ENCODE measurements at places on chromosomes 1 and 21.
A peak's percentile ranks its signal among the peaks of the same experiment; 100 is the strongest.

- H3K36me3 ChIP-seq, result no peaks in the 10 kb centered on the region
- H3K27me3 ChIP-seq, result no peaks in the 10 kb centered on the region
- DNase-seq, result no peak
- H3K27ac ChIP-seq, result no peak overlapping the region
- no peak overlapping the region for H3K4me3 ChIP-seq
- H3K4me1 ChIP-seq, result no peaks in the 10 kb centered on the region
Measured at GRCh38 chr21:45528028-45528705, 14.1 kb downstream of the SLC19A1 start.

GRCh38 chr1:64046243-64046642, 157.2 kb upstream of the UBE2U start:
- H3K4me3 ChIP-seq, result no peak overlapping the region
- H3K36me3 ChIP-seq, result peaks cover 9% of the 10 kb centered on the region
- H3K27me3 ChIP-seq, result no peaks in the 10 kb centered on the region
- DNase-seq, result no peak
- peaks cover 15% of the 10 kb centered on the region for H3K4me1 ChIP-seq

DNA sequence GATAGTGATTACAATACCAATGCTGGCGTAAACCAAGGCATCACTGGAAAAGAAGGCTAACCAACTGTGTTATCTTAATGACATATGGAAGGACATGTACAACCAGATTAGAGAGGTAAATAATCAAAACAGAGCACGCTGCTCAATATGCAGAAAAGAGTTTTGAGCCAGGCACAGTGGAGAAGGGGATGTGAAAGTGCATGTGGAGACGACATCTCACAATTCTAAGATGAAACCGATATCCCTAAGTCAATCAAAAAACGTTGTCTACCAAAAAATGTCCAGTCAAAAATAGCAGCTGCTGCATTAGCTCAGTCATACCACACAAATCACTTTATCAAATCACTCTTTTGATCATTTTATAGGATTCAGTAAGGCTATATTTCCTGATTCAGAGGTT, 116.3 kb upstream of the OLIG2 start:
- H3K27ac ChIP-seq, result no peak overlapping the region
- DNase-seq, result no peak
- H3K4me3 ChIP-seq, result no peak overlapping the region
- no peaks in the 10 kb centered on the region for H3K4me1 ChIP-seq

GRCh38 chr1:178739285-178740045, 14.4 kb downstream of the RALGPS2 start:
- H3K4me3 ChIP-seq, result no peak overlapping the region
- H3K4me1 ChIP-seq, result no peaks in the 10 kb centered on the region

- no peaks in the 10 kb centered on the region for H3K27me3 ChIP-seq
- no peaks in the 10 kb centered on the region for H3K36me3 ChIP-seq
- peaks cover 5% of the 10 kb centered on the region for H3K4me1 ChIP-seq
Measured at GRCh38 chr1:192550922-192551534, 24.5 kb upstream of the RGS1 start.

- no peak overlapping the region for H3K27ac ChIP-seq
- H3K4me1 ChIP-seq, result peaks cover 37% of the 10 kb centered on the region
Measured at GRCh38 chr1:41370225-41370624, 9.0 kb downstream of the FOXO6 start.

- H3K27me3 ChIP-seq, result no peaks in the 10 kb centered on the region
- no peaks in the 10 kb centered on the region for H3K4me1 ChIP-seq
- no peak overlapping the region for H3K4me3 ChIP-seq
- no peak for DNase-seq
Measured at GRCh38 chr1:77631751-77632150, 50.7 kb downstream of the ZZZ3 start.

GRCh38 chr1:160359559-160360226, 7.2 kb upstream of the NHLH1 start:
- H3K4me3 ChIP-seq, result no peak overlapping the region
- DNase-seq, result no peak
- no peak overlapping the region for H3K27ac ChIP-seq

DNA sequence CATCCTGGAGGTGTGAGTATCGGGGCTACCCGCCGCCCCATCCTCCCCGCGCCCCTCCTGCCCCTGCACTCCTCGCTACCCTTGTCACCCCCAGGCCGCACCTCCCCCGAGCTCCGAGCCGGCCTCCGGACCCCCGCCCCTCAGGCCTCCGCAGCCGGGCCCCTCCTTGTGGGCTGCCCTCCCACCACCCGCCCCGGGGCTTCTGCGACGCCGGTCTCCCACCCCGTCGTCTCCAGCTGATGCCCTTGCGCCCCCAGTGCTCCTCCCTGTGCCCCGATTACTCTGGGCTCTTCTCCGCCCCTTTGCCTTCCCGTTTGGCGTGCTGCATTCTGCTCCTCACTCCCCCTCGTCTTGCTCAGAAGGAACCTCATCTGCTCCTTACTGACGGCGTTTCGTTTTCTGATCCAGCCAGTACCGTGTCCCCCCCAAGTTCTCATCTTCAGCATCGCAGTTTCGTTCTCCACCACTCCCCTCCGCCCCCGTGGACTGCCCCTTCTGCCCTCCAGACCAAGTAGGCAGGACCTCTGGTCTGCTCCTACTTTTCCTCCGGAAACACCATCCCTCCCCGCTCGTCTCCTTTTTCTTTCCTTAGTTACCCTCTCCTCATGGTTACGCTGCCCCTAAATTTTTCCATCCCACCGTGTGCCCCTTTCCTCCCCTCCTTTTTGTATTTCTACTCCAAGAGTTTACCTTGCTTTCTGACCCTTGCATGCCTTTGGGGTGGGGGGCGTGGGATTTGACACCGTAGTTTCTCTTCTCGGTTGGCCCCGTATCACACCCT, 841 bp downstream of the SNX27 start:
- peak overlapping the region; percentile 98 for H3K27ac ChIP-seq
- peak overlapping the region; percentile 94 for H3K4me3 ChIP-seq
- H3K4me1 ChIP-seq, result peaks cover 45% of the 10 kb centered on the region
- no peak for DNase-seq
- H3K36me3 ChIP-seq, result no peaks in the 10 kb centered on the region
- H3K27me3 ChIP-seq, result no peaks in the 10 kb centered on the region

- peaks cover 20% of the 10 kb centered on the region for H3K4me1 ChIP-seq
- no peak for DNase-seq
- H3K4me3 ChIP-seq, result no peak overlapping the region
- no peaks in the 10 kb centered on the region for H3K27me3 ChIP-seq
- peak overlapping the region; percentile 84 for H3K27ac ChIP-seq
Measured at GRCh38 chr1:234863551-234863971, 253.6 kb upstream of the IRF2BP2 start.

DNA sequence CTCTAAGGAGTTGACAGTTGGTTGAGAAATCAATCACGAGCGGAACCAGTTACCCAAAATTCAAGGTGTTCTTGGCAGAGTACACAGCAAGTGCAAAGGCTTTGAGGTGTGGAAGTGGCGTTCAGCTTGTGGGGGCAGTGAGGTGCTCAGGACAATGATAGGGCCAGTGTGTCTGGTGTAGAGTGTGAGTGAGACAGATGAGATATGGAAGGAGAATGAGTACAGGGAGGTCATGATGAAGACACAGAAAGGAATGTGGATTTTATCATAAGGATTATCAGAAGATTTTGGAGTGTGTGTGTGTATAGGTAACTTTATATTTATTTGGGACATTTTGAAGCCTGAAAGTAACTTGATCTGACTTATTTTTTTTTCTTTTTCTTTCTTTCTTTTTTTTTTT, 40.9 kb downstream of the IFI44 start:
- H3K27me3 ChIP-seq, result no peaks in the 10 kb centered on the region
- no peaks in the 10 kb centered on the region for H3K36me3 ChIP-seq
- DNase-seq, result no peak
- no peak overlapping the region for H3K27ac ChIP-seq

Data from esophagus squamous epithelium (tissue), 5 donors.